ENCODE measurements at places on chromosomes 2 and 18. TPM values are rescaled to one million over a fixed set of nuclear protein-coding genes. Genes with fewer than 3 reads are reported as not detected.

RBKS gene
- 1.6 TPM for total RNA-seq

SERPINB13 gene
- not detected for total RNA-seq

SOX11 gene
- under 0.01 TPM for total RNA-seq

CRYBA2 gene
- not detected for total RNA-seq

SP100 gene
- 60.4 TPM for total RNA-seq

PLEK gene
- total RNA-seq, result 1.1 TPM

INPP5D gene
- total RNA-seq, result 0.46 TPM

TCF23 gene
- total RNA-seq, result not detected

GKN2 gene
- not detected for total RNA-seq

EVX2 gene
- under 0.01 TPM for total RNA-seq

PROKR1 gene
- not detected for total RNA-seq

RALB gene
- 41.7 TPM for total RNA-seq

PROM2 gene
- 0.28 TPM for total RNA-seq

EFR3B gene
- 1.4 TPM for total RNA-seq

SMYD1 gene
- total RNA-seq, result not detected

MC2R gene
- not detected for total RNA-seq

ACVR1C gene
- total RNA-seq, result under 0.01 TPM

HJURP gene
- total RNA-seq, result 2.4 TPM

CFAP65 gene
- total RNA-seq, result not detected

ARL6IP6 gene
- 7.9 TPM for total RNA-seq

ZSWIM2 gene
- 0.09 TPM for total RNA-seq

NGEF gene
- 0.74 TPM for total RNA-seq

Data from smooth muscle cell of bladder (primary cell).